Activated B cell treated with CpG ODN at 0.5 μM for 24 hours (primary cell): ENCODE measurements at places on chromosomes 7 and 10. TPM values are rescaled to one million over a fixed set of nuclear protein-coding genes. Genes with fewer than 3 reads are reported as not detected.

The EBF3 gene
- not detected in 2 replicates for total RNA-seq

The SLC26A3 gene
- total RNA-seq: not detected in 2 replicates

The DYNC1I1 gene
- not detected in 2 replicates for total RNA-seq

DNA sequence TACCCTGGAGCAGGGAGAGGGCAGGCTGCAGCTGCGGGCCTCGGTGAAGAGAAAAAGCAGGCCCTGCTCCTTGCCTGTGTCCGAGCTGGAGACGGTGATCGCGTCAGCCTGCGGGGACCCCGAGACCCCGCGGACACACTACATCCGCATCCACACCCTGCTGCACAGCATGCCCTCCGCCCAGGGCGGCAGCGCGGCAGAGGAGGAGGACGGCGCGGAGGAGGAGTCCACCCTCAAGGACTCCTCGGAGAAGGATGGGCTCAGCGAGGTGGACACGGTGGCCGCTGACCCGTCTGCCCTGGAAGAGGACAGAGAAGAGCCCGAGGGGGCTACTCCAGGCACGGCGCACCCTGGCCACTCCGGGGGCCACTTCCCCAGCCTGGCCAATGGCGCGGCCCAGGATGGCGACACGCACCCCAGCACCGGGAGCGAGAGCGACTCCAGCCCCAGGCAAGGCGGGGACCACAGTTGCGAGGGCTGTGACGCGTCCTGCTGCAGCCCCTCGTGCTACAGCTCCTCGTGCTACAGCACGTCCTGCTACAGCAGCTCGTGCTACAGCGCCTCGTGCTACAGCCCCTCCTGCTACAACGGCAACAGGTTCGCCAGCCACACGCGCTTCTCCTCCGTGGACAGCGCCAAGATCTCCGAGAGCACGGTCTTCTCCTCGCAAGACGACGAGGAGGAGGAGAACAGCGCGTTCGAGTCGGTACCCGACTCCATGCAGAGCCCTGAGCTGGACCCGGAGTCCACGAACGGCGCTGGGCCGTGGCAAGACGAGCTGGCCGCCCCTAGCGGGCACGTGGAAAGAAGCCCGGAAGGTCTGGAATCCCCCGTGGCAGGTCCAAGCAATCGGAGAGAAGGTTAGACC is 138.0 kb upstream of the STK17A start:
- no peaks in the 10 kb centered on the region for H3K36me3 ChIP-seq
- H3K27me3 ChIP-seq: peaks cover 4% of the 10 kb centered on the region
- DNase-seq: no peak
- H3K4me1 ChIP-seq: no peaks in the 10 kb centered on the region
- H3K4me3 ChIP-seq: no peak overlapping the region
- H3K27ac ChIP-seq: no peak overlapping the region
